ENCODE measurements at places on chromosomes 3 and 15.
A peak's percentile ranks its signal among the peaks of the same experiment; 100 is the strongest.

GRCh38 chr15:59278120-59278519 lies 71.5 kb downstream of the LDHAL6B start:
- DNase-seq: no peak

DNA sequence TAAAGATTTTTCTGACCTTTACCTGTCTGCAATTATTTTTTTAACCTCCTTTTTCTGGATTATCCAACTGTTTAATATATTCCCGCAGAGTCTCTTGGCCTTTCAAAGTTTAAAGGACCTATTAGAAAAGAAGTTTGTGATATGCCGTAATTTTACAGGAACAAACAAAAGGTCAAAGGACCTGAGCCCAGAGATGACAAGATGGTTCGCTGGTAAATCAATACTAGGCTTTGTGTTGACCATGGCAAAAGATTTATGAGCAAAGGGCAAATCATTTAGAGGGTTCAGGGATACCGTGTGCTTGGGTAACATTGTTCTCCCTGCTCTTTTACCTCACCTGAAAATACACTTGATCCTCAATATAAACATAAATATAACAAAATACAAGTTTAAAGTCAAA lies 923.5 kb downstream of the ROBO1 start:
- no peak for DNase-seq

DNA sequence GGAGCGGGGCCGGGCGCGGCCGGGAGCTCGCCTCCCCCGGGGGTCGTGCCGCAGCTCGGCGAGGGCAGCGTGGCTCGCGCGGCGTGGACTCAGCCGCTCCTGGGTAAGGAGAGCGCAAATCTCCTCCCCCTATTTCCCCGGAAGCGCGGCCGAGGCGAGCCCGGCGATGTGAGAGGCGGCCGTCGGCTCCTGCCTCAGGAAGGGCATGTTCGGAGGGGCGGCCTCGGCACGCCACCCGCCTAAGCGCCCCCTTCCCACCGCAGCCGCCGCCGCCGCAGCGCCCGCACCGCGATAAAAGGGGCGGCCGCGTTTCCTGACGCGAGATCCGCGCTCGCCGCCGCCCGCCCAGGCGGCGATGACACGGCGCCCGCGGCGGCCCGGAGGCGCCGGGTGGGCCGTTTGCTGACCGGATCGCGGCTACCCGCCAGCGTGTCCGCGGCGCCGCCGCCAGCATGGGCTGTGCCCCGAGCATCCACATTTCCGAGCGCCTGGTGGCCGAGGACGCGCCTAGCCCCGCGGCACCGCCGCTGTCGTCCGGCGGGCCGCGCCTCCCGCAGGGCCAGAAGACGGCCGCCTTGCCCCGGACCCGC lies at the start of gene PDE8A:
TSS of gene PDE8A (plus strand) at position 146 of the 590 bp plus-strand sequence. CDS start at position 453, 307 bp downstream.
- DNase-seq: no peak

- DNase-seq: peak; percentile 31
Observed at GRCh38 chr3:30319713-30320112, 286.7 kb upstream of the TGFBR2 start.

GRCh38 chr3:54988302-54988837 lies 60.5 kb upstream of the LRTM1 start:
- DNase-seq: no peak

GRCh38 chr3:87792534-87793336 lies 266.1 kb downstream of the CGGBP1 start:
- no peak for DNase-seq

- no peak for DNase-seq
Observed at GRCh38 chr3:69882560-69882959, 117.0 kb upstream of the SAMMSON start.

DNA sequence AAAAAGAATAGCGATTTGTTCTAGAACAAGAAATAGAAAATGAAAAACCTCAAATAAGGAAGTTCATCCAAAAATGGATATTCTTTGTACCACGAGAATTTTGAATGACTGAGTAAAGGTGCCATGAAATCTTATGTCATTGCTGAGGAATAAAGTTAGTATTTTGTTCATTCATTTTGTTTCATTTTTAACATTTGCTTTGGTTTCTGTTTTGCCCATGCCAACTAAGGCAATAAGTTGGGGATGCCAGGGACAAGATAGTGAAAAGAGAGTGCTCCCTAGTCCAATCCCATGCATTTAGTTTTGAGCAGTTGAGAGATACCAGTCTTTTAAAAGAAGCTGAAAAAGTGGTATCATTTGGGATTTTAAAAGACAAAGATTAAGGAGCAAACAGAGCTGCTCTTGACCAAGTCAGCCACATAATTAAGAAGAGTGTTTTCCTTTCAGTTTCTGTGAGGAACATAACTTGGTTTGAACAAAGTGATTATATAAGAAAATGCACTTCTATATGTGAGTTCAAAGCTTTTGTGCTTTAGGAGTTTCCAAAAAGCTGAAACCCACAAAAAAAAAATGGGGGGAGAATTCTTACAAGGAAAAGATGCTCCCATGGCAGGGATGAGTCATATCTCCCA lies 201.4 kb downstream of the PLOD2 start:
- no peak for DNase-seq

DNA sequence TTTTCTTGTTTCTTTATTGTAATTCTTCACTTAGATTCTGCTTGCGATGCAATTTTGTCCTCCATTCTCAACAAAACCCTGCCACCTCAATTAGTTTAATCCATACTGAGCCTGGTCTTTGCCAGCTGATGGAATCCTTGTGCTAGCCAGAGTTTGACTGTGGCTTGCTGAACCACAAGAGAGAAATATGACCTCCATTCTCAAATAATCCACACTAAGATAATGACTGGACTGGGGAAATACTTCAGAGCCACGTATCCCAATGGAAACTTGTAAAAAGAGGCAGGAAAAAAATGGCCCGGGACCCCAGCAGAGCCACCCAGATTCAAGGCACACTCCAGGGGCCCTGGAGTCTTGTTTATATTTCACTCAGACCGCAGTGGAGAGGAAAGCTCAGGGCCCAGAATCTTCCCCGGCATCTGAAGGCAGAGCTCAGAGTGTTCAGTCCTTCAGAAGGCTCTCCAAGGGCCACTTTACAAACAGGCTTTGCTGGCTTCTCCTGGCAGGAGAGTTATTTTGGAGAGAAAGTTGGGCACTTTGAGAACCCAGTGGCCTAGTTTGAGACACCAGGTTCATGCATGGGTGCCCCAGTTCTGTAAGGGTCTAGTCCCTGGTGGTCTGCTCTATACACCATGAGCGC lies 62.7 kb downstream of the SSUH2 start:
- no peak for DNase-seq

DNA sequence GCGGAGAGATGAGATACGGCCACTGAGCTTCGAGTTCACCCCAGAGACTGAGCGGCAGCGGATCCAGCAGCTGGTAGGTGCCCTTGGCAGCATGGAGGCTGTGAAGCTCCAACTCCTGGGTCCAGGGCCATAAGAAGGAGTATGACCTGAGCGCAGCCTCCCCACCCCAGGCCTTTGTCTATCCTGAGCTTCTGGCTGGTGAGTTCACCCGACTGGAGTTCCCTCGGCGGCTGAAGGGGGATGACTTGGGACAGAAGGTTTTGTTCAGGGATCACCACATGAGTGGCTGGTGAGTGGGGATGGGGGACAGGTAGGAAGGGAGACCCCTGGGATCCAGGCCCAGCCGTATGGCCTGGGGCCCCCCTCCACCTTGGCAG lies 2.6 kb downstream of the PPM1M start:
- no peak for DNase-seq

DNA sequence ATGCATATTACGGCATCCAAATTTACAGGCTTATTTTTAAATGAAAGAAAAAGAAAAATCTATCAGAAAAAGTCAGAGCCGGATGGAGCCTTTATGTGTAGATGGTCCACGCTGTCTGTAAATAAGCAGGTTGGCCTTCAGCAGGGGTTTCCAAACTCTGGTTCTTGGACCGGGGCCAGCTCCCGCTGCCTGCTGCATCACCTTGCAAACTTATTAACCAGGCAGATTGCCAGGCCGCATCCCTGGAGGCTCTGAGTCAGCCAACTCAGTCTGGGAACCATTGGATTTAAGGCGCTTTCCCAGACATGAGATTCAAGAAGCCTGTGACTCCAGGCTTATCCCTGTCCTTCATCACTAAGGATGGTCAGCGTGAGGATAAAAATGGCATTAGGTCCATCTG lies 212.4 kb downstream of the OPA1 start:
- DNase-seq: peak; percentile 13

DNA sequence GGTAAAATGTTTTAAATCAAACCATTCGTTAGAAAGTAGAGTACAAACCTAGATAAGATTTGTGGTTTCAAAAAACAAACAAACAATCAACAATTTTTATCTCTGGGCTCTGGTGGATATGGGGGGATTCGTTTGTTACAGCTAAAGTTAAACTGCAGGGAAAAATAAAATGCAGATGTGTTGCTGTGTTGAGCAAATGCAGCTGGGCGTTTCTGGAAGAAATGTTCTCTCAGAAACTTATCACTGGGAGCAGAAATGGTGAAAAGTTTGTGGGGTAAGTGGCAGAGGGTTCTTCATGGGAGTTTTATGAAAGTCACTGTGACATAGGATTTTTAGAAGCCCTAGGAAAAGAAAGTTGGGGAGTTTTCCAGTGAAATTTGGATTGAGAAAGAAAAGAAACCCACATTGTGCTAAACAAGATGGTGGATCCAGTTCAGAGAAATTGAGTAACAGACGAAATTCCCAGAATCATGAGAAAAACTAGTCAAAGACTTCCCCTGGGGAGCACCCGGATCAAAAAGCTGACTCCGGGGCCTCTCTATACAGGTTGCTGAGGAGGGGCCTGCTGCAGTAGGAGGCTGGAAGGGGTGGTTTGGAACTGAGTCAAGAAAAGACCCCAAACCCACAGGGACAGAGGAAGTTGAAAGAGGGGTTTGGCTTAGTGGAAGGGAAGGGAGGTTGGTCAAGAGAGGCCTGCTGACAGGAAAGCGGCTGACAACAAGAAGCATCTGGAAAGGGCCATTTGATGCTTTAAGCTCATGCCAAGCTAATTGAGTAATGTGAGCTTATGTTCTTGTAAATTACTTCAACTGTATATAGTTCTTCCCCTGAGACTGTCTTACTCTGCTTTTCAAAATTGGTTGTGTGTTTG lies 108.7 kb downstream of the RARB start:
- no peak for DNase-seq

Data from GM04504 (cell line).